Stimulated activated CD8-positive, alpha-beta memory T cell treated with anti-CD3 and anti-CD28 coated beads, Interleukin-15, amount 100 ng/mL, for 4 hours (primary cell): ENCODE measurements at places on chromosomes 1 and 21.

DNA sequence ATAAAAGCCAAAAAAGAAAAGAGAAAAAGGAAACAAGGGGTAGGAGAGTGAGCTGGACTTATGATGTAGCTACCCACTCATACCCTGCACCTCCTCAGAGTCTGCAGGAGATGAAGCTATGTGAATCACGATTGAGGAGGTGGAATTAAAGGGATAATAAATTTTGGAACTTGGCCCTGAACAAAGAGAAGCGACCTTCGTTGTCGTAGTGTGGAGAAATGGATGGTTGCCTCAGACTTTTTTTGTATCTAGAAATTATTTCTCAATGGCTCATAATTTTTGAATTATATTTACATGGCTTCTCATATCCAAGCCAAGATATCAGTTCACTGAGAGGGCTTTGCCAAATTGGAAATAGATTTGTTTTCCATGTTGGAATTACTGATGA, 37.8 kb upstream of the SIPA1L2 start:
- DNase-seq = no peak

- DNase-seq = no peak
Measured at GRCh38 chr1:204970937-204971336, 72.1 kb upstream of the CNTN2 start.

DNA sequence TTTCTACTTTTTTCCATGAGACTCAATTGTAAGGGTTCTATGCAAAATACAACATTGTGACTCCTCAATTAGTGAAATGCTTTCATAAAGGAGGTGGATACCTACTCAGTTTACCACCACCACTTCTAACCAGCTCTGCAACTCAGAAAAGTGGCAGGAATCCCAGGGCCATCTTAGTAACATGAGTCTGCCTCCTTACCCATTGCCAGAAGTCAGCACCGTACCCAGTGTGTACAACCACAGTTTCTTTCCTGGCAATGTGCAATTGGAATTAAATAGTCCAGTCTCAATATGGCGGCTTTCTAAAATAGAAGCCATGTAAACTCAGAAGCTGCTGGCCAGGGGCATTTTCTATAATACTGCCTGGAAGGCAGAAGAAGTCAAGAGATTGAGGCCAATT, 32.1 kb downstream of the TESK2 start:
- no peak for DNase-seq

DNA sequence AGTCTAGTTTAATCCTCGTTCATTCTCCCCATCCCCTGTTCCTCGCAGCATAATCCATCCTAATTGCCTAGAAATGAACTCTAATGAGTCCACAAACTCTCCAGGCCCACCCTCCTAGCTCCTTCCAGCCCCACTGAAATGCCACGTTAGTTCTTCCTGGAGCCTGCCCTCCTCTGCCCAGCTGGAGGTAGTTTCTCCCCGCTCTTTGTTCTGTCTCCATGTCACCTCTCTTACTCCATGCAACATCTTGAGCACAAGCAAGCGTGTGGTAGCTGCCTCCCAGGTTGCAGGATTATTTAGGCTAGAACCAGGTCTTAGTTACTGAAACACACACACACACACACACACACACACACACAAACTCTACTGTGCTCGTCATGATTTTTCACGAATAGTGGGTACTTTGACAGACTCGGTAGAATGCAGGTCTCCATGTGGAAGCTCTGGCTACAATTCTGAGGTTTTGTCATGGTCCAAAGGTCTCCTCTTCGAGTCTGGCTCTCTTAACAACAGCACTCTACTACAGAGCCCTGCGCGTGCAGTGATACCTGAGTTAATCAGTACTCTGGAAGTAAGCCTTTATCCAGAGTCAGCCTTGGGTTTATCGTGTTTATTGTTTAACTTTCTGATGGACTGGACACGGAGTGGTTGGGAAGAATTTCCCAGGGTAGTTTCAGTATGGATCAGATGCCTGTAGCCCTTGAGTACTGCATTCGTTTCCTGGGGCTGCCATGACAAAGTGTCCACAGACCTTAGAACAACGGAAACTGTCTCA, 27.5 kb downstream of the HUNK start:
- DNase-seq = no peak

DNA sequence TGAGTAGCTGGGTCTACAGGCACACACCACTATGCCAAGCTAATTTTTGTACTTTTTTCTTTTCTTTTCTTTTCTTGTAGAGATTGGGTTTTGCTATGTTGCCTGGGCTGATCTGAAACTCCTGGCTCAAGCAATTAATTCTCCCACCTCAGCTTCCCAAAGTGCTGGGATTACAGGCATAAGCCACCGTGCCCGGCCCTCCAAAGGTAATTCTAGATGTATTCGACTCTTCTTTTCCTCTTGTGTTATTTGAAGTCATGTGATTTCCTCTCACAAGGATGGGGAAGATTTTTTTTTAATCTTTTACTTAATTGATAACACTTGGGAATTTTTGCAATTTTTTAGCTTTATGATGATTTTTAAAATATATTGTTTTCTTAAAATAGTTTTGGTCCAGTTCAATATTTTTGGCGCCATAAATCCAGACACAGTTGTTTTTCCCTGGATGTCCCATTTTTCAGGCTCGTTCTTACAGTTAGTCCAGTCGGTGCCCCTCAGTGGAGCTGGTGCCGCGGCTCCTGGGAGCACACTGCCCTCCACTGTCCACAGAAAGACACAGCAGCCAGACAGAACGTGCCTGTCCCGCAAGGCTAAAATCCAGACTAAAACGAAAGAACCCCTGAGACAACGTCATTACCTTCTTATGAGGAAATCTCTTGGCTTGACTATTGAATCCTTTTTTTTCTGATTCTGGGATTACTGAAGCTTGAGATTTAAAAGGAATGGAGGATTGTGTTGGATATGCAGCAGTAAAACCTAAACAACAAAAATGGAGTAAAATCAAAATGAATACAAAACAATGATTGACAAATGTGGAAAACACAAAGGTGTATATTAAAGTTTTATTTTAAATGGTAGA, 22.4 kb downstream of the STPG1 start:
- peak; percentile 51 for DNase-seq

DNA sequence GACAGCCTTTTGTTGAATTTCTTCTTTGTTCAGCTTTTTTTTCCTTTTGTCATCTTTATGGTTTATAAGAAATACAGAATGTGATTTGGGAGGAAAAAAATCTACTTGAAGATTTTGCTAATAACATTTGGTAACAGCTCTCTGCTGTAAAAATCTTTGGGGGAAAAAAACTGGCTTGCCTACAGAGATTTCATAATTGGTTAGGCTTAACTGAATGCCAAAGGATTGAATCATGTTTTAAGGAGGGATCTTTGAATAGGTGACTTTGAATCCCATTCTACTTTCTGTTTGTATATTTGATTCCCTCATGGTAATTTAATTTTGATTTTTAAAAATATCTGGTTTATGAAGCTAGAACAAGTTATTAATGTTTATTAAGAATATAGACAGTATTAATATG, 3.2 kb downstream of the BTF3L4 start:
- DNase-seq = no peak

GRCh38 chr1:16294219-16295212, 57.5 kb upstream of the CPLANE2 start:
- no peak for DNase-seq

DNA sequence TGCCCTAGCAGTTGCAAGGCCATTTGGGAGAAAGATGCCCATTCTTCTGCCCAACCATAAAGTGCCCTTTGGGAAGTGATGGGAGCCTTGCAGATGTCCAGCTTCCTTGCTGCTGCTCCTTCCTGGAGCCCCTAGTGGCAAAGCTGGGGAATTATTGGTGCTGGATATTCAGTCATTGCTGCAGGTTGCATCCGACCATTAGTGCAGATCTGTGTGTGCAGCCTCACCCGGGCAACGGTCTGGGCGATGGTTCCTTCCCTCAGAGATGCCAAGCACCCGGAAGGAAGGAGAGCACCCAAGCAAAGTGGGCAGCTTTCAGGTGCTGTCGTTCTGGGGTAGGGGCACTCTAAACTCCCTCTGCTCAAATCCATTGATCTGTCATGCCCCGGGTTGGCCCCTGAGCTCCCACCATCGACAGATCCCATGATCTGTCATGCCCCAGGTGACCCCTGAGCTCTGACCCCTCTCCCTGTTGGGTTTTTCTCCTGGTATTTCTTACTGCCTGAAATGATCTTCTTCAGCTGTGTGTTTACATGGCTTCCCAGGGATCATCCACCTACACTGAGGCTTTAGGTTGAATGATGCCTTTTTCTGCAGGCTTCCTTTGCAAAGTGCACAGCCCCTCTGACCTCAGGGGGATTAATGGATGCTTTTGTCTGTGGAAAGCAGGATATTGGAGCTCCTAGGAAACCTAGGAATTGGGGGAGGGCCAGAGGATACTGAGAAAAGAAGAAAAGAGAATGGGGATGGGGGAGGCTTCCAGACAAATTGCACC, 467.5 kb downstream of the PTPRU start:
- DNase-seq = no peak

- DNase-seq = no peak
Measured at GRCh38 chr1:154833841-154834240, 36.2 kb downstream of the KCNN3 start.

GRCh38 chr1:115705085-115705951, 63.2 kb downstream of the CASQ2 start:
- no peak for DNase-seq

- DNase-seq = no peak
Measured at GRCh38 chr1:173864179-173864867, 3.5 kb downstream of the GAS5 start.

GRCh38 chr1:16348414-16349182, 3.7 kb downstream of the FBXO42 start:
- no peak for DNase-seq

DNA sequence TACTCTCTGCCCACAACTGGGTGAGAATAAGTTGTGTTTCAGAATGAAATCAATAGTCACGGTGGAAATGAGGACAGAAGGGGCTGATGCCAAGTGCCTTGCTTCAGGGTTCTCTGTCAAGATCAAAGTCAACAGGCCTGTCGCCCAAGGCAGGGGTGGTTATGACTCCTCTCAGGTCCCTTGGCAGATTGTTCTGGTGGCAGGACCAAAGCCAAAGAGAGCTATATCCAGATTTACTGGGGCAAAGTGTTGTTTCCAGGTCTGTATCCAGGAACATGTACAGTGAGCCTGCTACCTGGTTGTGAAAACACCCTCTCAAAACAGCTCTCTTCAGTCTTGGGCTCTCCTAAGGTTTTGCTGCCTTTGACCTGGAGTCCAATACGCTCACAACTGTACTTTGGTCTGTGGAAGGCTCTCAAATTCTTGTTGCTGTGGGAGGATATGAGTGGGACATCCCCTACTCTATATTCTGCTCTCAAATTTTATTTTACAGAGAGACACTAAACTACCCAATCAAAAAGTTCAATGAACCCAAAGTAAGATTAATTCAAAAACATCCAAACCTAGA, 175.1 kb upstream of the ETV3 start:
- no peak for DNase-seq

DNA sequence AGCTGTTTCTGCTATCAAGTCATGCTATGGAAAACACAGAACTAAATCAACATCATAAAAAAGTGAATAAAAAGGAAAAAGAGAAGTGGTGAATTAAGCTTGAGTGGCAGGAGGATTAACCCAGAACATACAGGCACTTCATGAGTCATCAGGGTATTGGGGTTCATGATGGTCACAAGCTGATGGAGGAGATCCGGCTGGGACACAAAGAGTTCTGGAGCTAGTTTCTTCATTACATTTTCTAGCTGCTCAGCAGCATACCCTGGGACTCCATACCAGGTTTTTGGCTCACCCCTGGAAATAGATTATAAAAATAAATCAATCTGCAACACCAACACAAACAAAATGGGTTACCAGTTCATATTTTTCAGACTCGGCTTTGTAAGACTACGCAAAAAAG, 42.5 kb upstream of the SYT2 start:
- DNase-seq = no peak

DNA sequence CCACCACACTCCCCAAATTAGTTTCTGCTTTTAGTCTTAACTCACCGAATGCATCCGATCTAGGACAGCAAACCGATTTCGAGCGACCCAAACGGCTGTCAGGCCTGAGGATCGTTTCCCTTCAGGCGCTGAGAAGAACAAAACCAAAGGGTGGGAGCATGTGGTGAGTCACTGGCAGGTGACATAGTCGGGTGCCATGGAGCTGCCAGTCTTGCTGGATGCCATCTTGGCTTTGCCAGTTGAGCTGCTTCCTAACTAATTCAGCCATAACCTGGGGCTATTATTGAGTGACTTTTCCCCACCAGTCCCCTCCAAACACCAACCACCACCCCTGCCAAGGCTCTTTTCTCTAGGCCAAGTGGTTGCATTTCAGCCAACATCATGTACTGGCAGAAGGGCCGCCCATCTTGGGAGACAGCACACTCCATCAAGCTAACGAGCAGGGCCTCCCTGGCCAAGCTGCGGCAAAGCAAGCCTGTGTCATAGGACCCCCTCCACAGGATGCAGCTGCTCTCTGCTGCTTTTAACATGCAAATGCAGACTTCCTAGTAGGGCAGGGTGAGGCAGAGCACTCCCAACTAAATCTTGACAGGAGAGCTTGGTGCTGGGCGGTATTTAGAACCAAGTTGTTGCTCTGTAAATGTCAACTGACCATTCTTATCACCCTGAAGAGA, 22.3 kb upstream of the PEX19 start:
- no peak for DNase-seq

DNA sequence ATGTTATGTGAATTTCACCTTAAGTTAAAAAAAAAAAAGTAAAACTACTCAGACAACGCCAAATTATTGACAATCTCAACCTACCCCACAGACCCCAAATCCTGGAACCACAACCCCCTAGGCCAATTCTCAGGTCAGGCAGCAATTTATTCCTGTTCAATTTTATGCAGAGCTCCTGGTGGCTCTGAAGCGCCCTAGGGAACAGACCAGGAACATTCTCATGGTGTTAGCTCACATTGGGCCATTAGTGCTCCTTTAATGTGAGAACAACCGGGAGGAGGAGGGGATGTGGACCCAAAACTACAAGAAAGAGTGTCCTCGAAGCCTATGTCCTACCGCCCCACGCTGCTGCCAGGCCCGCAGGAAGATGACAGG, 403 bp upstream of the PSEN2 start:
- no peak for DNase-seq

GRCh38 chr1:40703316-40703715, 11.8 kb downstream of the NFYC start:
- no peak for DNase-seq

GRCh38 chr1:8493916-8494540, 176.1 kb downstream of the SLC45A1 start:
- DNase-seq = no peak

GRCh38 chr1:161688946-161689345, 18.1 kb upstream of the FCRLA start:
- no peak for DNase-seq

DNA sequence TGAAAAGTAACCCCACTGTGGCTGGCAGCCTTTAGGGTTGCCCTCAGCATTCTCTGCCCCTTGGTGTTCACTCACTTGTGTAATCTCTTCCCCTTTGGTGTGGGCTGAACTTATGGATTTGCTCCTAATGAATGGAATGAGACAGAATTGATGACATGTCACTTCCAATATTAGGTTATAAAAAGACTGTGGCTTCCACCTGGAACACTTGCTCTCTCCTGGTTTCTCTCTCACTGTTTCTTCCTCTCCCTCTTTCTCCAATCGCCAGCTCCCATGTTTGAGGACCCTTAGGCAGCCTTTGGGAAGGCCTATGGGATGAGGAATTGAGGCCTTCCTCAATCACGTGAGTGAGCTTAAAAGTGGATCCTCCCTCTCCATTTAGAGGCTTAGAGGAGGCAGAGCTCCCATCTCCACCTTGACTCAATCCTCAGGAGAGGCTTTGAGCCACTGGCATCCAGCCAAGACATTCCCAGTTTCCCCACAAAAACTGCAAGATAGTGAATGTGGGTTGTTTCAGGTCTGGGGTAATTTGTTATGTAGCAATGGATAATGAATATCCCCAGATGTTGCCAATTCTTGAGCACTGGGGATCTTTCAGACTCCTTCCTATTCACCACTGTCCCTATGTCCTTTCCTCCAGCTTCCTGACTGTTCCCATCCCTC, 95.5 kb upstream of the CD34 start:
- DNase-seq = no peak
